Activated CD4-positive, alpha-beta T cell treated with anti-CD3 and anti-CD28 coated beads, Interleukin-2, amount 50 U/mL, for 24 hours (primary cell): ENCODE measurements at places on chromosomes 2 and 18.

DNA sequence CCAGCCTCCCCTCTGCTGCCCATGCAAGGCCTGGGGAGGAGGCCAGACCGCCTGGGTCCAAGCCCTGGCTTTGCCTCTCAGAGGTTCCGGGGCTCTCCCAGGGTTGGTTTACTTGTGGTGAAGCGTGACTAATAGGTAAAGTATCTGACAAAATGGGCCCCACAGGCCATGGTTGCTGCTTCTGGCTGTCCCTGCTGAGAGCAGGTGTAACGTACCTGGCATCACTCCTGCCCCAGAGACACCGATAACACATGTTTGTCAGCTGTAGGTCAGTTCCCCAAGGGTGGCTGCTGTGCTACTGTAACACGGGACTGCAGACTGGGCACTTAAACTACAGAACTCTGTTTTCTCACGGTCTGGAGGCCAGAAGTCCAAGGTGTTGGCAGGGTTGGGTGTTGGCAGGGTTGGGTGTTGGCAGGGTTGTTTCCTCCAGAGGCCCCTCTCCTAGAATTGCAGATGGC, 34.1 kb downstream of the ODC1 start:
- DNase-seq, result no peak

DNA sequence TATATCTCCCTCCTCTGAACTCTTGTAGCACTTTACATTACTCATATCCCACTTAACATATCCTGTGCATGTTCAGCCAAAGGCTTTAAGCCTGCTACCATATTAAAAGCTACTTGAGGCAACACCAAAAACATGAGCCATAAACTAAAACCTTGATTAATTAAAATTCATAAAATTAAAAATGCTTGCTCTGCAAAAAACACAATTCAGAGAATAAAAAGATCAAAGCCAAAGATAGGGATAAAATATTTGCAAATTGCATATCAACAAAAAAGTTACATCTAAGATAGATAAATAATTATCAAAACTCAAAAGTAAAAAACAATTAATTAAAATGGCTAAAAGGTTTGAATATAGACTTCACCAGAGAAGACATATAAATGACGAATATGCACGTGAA, 495.4 kb upstream of the PIK3C3 start:
- no peak for DNase-seq

GRCh38 chr2:196592911-196593881, 46.3 kb upstream of the CCDC150 start:
- no peak for DNase-seq

GRCh38 chr18:55515941-55516710, 71.9 kb downstream of the TCF4 start:
- DNase-seq, result no peak

DNA sequence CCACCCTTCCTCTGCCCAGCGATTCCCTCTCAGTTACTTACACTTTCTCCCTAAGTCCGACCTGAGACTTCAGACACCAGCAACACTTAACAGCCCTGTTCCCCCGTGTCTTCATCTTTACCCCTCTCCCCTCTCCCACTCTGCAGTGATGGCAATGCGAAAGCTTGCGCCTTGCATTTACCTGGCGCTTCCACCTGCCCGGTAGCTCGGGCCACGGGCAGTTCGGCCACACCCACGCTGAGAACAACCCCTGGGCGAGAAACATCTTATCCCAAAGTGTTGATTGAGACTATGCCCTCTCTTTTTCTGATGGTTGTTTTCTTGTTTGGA, 558 bp downstream of the DNAJC10 start:
- DNase-seq, result no peak

DNA sequence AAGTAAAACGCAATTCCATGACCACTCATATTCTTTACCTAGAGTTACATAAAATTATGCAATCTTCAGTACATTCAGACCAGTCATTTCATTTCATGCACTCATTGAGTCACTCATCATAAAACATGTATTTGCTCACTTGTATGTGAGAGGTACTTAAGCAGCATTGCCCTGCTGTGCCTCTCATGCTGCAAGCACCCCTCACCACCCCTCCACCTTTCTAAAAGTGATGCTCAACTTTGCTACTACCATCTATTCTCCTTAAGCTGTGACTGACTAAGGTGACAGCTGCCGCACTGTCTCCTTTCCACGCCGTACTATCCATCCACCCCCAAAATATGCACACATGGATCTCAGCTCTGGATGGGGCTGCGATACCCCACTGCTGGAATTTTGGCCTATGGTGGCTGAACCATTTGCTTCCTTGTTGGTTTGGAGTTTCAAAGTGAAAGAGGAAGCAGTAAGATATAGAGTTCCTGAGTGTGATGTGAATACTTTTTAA, 7.2 kb downstream of the ARHGAP25 start:
- no peak for DNase-seq

DNA sequence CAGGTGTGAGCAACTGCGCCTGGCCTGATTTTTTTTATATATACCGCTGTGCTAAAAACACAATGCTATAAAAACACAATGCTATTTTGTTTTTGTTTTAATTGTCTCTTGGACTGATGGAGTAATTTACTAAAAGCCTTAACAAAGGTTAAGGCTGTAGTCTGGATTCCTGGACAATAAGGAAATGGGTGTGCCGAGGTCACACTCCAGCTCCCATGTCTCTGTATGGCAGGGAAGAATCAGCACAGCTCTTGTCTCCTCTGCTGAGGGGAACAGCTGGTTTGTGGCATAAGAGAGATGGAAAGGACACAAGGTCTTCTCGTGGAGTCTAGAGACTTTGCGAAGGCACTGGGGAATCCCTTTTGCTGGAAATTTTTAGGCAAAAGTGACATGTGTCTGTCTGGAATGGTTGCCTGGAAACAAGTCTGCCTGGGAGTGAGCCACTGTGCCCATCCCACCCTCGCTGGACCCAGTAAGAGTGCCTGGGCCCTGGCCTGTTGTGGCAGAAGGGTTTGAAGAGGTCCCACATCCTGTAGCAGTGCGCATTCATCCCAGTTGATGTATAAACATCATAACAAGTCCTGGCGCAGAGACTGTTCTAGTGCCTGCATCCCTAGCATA, 73.1 kb downstream of the MAPK4 start:
- DNase-seq, result no peak

GRCh38 chr2:27991146-27991545, 100.6 kb downstream of the BABAM2 start:
- DNase-seq, result no peak

- no peak for DNase-seq
These were observed 81.8 kb upstream of the TGIF1 start for GRCh38 chr18:3368193-3368592.

DNA sequence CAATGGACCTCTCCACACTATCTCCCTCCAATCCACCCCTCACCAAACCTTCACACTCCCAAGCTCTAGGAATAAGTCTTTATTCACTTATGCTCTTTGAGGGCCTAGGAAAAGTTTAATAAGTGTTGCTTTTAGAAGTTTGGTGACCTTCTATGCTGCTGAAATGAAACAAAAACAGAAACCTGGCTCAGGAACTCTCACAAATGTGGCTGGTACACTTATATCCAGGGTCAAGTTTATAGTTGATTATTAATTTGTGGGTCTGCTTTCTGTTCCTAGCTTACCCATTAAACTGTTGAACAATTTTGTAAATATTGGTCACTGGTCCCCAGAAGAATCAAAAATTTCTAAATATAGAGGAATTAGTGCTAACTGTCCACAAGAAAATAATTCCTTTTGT, 14.2 kb upstream of the ANKRD44 start:
- no peak for DNase-seq

DNA sequence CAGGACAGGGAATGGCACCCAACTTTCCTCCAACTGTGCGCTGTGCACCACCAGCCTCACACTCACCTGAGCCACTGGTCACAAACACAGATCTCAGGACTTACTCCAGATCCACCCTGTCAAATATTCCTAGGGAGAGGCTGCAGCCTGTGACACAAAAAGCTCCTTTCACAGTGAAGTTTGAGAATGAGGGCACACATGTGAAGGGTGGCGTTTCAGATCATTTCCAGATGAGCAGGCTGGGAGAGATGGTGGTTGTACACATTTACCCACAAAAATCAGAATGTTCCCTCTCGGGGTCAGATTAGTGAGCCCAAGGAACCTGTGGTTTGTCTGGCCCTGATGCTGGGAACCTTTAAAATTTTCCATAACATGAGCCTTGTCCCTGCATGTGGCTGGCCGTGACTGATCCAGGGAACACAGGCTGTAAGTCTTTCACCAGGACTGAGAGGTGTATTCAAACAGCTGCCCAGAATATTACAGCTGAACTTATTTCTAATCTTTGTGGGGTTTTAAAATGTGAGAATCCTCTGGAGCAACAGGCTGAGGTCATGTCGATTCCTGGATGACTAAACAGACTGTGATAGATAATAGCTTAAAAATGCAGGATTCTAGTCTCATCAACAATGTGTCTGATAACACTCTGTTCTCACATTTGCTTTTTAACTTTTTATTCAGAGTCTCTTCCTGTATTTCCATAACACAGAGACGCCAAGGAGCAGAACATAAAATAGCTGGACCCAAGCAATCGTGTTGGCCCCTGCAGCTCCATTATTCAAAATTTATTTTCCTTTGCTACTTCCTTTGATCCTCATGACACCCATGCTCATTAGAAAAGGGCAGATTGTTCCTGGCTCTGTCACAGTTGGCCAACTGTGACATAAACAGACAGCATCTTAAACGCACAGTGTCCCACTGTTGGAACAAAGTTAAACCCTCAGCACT, 35.5 kb downstream of the IL1R2 start:
- no peak for DNase-seq

- DNase-seq, result no peak
These were observed 78.6 kb downstream of the FARSB start for GRCh38 chr2:222577341-222577740.

DNA sequence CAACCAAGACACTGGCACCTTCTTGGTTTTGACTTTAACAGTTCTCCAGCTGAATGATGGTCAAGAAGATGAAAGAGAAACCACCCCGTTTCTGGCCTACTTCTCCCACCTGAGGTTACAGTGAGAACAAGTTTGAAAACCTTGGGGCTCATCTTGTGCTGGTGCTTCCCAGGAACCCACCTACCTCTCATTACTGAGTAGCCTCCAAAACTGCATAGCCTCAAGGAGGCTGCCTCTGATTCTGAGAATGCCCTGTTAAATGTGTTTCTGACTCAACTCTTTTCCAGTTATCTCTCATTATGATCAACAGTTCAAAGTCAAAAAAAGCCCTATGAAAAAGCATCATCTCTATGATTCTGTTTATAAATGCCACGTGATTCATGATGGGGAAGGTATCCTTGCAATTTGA, 121.9 kb downstream of the CACNB4 start:
- no peak for DNase-seq

DNA sequence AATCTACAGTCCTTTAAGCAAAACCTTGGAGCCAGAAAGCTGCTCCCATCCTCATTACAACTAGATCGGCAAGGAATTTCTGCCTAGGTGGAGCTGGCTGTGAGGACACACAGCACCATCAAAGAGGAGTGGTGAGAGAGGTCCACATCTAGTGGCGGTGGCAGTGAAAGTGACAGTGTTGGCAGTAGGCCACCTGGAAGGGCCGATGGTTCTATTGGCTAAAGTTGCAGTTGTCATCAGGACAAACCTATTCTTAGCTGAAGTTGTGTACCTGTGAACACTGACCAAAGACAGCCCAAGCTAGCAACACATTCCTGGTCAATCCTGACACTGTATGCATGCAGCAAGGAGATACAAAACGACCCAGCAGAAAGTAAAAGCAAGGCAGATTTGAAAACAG, 218.1 kb upstream of the CHAC2 start:
- no peak for DNase-seq

- DNase-seq, result no peak
These were observed 8.2 kb downstream of the CTDP1 start for GRCh38 chr18:79687806-79688205.

DNA sequence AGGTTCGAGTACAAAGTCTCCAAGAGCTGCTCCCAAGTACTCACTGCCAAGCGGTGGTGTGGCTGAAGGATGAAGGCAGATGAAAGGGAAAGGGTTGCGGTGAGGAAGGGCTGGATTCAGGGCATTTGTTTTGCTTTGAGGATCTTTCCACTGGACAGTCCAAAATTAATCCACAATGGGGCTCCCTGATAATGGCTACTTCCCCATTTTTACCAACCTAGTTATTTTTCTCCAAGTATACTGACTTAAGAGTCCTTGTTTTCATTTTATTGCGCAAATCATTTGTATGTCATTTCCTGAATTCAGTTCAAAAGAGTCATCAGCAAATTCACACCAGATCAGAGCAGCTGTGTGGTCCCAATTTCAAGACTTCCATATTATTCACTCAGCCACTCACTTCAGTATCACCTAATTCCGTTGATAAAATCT, 464 bp upstream of the SESTD1 start:
- DNase-seq, result no peak

GRCh38 chr2:171411214-171411613, 22.6 kb downstream of the METTL8 start:
- DNase-seq, result no peak

GRCh38 chr2:159133797-159134196, 152.7 kb downstream of the WDSUB1 start:
- no peak for DNase-seq
